ENCODE measurements at places on chromosomes 13 and 19. TPM values are rescaled to one million over a fixed set of nuclear protein-coding genes. Genes with fewer than 3 reads are reported as not detected.

MIA gene
- 0.26 TPM for total RNA-seq

PRSS57 gene
- not detected for total RNA-seq

CKM gene
- total RNA-seq, result not detected

APC2 gene
- total RNA-seq, result 0.50 TPM

IZUMO2 gene
- total RNA-seq, result not detected

MEDAG gene
- total RNA-seq, result 47.0 TPM

CD209 gene
- not detected for total RNA-seq

ERICH4 gene
- total RNA-seq, result not detected

LMTK3 gene
- total RNA-seq, result under 0.01 TPM

KIR2DL1 gene
- not detected for total RNA-seq

UGGT2 gene
- 47.2 TPM for total RNA-seq

CGB8 gene
- not detected for total RNA-seq

KIR3DL2 gene
- total RNA-seq, result not detected

SOX1 gene
- total RNA-seq, result not detected

TUBB4A gene
- total RNA-seq, result not detected

DKKL1 gene
- total RNA-seq, result 0.26 TPM

MUC16 gene
- not detected for total RNA-seq

SGCG gene
- 1.5 TPM for total RNA-seq

GRIK5 gene
- 3.5 TPM for total RNA-seq

GIPR gene
- not detected for total RNA-seq

SOHLH2 gene
- 0.77 TPM for total RNA-seq

AMER2 gene
- total RNA-seq, result not detected

ZNF730 gene
- 1.0 TPM for total RNA-seq

BRME1 gene
- 0.83 TPM for total RNA-seq

ZNF492 gene
- total RNA-seq, result 0.50 TPM

DZIP1 gene
- total RNA-seq, result 29.5 TPM

TDRD12 gene
- under 0.01 TPM for total RNA-seq

CDX2 gene
- total RNA-seq, result not detected

SIGLEC11 gene
- not detected for total RNA-seq

USHBP1 gene
- not detected for total RNA-seq

IZUMO4 gene
- 1.3 TPM for total RNA-seq

ALOX5AP gene
- not detected for total RNA-seq

CACNG6 gene
- not detected for total RNA-seq

HCST gene
- total RNA-seq, result 2.0 TPM

IL17D gene
- total RNA-seq, result 3.1 TPM

SIGLEC12 gene
- not detected for total RNA-seq

LACC1 gene
- total RNA-seq, result 8.9 TPM

CLIP3 gene
- total RNA-seq, result 19.8 TPM

ATP4A gene
- total RNA-seq, result not detected

CGB1 gene
- not detected for total RNA-seq

TTYH1 gene
- not detected for total RNA-seq

CASP14 gene
- total RNA-seq, result not detected

ZNF541 gene
- not detected for total RNA-seq

MBD3 gene
- 85.2 TPM for total RNA-seq

BIVM gene
- 19.8 TPM for total RNA-seq

PARP4 gene
- total RNA-seq, result 30.6 TPM

IGFLR1 gene
- 0.51 TPM for total RNA-seq

ZSWIM9 gene
- total RNA-seq, result 5.1 TPM

PSG6 gene
- 0.17 TPM for total RNA-seq

AZU1 gene
- 0.17 TPM for total RNA-seq

KLK1 gene
- total RNA-seq, result not detected

TMC4 gene
- total RNA-seq, result 0.26 TPM

C19orf85 gene
- total RNA-seq, result not detected

CBY2 gene
- not detected for total RNA-seq

Measured in fibroblast of lung (primary cell).